ENCODE measurements at places on chromosomes 5 and 9.

DNA sequence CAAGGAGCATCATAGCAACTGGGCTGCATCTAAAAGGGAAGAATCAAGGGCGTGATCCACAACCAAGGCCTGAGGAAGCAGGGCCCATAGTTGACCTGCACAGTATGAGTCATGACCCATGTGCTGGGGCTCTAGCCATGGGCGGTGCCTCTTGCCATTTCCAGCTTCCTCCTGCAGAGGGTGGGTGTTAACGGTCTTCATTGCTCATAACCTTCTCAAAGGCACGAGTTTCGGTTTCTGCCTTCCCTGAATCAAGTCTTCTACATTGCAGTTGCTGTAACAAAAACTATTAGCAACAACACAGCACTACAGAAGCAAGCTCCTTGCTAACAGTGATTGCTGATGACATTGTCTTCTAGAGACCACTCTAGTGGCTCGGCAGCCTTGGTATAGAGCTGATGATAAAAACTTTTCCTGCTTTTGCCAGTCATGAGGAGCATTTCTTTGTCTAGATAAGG, 66.9 kb downstream of the CTSL start:
- peak; percentile 28 for DNase-seq

DNA sequence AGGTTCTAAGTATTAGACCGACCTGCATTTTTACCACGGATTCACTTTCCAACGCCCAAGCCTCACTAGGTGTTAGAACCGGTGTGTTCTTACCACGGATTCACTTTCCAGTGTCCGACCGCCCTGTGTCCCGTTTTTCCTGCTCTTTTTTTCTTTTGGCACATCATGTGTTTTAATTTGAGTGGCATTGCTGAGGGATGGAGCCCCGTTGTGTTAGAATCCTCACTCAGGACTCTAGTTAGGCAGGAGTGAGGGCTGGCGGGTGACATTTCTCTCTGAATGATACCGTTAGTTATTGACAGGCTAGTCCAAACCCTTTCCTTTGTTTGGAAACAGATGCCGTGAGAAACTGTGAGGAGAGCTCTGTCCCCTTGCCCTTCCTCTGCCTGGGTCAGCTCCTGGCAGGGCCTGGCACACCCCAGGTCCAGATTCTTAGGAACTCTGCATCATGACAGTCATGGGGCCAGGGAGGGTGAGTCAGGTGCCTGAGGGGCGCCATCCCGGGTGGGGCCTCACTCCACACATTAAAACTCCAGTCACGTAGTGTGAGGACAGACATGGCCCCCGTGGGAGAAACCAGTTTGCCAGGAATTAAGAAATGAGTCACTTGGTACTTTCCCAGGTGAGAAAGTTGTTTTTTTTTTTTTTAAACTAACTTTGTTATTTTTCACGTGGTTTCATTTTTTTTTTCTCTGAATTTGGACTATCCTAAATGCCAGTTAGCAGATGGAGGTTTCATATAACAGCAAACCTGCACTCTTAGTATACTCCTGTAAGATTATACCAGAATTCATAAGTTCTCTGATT, 15.8 kb downstream of the EXOC3 start:
- DNase-seq, result peak; percentile 46

GRCh38 chr5:137498301-137498735, 808 bp downstream of the SPOCK1 start:
- DNase-seq, result no peak

- no peak for DNase-seq
Measured at GRCh38 chr5:56019306-56020272, 24.8 kb upstream of the IL6ST start.

GRCh38 chr5:176355400-176356178, 6.0 kb downstream of the KIAA1191 start:
- no peak for DNase-seq

- no peak for DNase-seq
Measured at GRCh38 chr5:143448518-143448917, 45.0 kb upstream of the NR3C1 start.

GRCh38 chr9:37066139-37066725, 32.2 kb upstream of the PAX5 start:
- DNase-seq, result no peak

DNA sequence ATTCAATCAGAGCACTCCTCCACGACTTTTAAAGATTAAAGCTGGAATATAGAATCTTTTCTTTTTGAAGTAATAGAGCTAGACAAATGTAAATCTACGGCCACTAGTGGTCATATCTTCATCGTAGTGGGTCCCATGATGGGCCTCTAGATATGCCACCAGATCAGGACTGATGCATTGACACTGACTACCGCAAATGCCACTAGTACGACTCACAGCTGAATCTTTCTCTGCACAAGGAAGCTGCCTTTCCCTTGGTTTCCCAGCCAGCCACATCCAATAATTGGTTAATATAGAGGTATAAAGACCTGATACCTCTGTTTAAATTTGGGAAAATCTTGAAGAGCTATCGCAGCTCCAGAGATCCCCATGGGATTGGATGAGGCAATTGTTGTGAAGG, 37.8 kb upstream of the ADRB2 start:
- DNase-seq, result no peak

GRCh38 chr9:129305246-129305645, 127.2 kb upstream of the IER5L start:
- no peak for DNase-seq

DNA sequence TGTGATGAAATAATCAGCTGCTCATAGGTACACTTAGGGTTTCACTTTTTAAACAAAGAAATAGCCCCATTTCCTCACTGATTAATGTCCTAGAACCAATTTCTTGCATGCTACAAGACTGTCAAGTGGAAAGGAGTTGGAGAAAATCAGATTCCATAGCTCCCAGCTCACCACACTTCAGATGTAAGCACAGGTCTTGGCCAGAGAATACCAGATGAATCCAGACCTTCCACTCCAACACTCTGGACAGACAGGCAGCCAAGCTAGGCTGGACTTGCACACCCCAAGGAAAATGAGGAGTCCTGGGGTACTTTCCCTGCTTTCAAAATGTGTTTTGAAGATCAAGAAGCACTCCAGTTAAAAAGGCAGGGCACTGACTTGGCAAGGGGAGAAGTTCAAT, 68.5 kb downstream of the KLHL3 start:
- DNase-seq, result no peak

- DNase-seq, result no peak
Measured at GRCh38 chr9:129806061-129806460, 3.1 kb downstream of the TOR1B start.

DNA sequence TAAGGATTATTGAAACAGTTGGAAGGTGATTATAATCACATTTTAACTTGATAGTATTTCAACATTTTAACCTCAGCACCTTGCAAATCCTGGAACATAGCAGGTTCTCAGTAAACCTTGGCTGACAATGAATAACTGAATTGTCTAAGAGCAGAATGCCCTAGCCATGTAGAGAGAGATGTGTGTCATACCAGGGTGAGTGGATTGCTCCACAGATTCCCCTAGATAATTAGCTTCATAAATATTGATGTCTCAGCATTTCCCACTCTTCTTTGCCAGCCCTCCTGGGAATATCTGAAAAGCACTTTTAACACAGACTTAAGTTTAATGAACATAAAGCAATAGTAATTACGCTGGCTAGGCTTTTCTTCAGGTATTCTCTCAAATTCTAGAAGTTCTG, 363.5 kb downstream of the MAN2A1 start:
- DNase-seq, result no peak

DNA sequence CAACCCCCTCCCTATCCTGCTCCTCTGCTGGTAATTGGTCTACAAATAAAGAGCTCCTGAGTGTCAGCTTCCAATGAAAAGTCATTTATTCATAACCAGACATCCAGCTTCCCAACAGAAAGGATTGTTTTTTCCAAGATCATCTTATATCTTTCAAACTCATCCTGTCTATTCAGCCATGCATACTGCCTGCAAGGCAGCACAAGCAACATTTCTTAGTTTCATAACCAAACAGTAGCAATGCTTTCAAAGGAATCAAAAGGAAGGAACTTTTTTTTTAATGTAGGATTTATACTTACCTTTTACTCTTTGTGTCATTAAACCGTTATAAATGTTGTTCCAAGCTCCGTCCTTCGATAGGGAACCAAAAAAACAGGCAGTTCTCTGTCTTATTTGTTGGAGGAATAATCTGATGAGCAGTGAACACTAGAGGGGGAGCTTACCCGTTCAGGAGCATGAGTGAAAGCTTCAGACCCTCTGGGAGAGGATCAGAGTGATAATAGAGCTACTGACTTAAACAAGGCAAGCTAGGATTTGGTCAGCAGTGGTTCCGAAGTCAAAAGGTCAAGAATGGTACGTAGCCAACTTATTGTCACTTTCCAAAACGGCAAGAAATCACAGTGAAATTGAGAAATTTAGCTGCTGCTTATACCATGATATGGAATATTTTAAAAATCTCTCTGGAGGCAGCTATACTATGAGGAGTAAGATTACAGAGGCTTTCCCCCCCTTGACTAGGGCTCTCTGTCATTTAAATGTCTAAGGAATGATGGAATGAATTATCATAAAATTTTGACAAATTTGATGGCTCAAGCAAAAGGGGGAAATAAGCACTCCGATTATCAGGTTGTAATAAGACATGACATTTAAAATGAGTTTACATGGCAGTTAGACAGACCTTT, 892.9 kb downstream of the NR2F1-AS1 start:
- no peak for DNase-seq

DNA sequence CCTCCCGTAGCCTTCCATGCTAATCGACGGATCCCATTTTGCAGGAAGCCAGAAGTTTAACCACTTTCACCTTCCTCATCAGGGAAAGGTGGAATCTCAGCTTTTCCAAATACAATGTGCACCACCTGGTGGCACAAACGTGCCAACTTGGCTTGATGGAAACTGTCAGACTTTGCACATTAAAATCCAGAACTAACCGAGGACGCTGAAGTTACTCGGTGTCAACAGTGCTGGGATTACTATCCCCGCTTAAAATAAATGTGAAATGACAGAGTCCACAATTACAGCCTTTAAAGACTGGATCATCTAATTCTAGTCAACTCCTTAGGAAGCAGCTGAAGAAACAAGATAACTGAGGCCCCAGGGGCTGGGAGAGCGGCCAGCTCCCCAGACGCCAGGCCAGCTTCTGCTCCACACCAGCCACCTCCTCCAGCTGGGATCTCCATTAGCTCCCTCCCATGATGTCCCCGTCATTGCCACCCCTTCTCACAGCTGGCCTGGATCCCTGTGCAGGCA, 50.1 kb upstream of the RETREG1 start:
- DNase-seq, result no peak

DNA sequence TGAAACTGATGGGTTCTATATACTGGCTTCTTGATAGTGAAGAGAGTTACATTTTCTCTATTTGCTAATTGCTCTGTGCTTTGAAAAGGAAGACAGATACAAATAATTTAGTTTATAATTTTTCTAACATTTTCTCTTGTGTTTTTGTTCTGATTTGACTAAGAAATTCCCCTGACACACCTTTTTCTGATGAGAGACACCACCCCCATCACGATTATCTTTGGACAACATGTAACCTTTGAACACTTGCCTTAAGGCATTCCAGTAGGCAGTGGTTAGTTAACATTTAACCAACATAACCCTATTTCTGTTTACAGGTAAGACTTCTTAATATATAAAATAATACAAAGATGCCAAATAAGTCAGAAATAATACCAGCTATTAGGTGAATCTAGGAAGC, 4.1 kb upstream of the PTBP3 start:
- no peak for DNase-seq

GRCh38 chr5:150353032-150353675, 4.3 kb upstream of the TCOF1 start:
- no peak for DNase-seq

DNA sequence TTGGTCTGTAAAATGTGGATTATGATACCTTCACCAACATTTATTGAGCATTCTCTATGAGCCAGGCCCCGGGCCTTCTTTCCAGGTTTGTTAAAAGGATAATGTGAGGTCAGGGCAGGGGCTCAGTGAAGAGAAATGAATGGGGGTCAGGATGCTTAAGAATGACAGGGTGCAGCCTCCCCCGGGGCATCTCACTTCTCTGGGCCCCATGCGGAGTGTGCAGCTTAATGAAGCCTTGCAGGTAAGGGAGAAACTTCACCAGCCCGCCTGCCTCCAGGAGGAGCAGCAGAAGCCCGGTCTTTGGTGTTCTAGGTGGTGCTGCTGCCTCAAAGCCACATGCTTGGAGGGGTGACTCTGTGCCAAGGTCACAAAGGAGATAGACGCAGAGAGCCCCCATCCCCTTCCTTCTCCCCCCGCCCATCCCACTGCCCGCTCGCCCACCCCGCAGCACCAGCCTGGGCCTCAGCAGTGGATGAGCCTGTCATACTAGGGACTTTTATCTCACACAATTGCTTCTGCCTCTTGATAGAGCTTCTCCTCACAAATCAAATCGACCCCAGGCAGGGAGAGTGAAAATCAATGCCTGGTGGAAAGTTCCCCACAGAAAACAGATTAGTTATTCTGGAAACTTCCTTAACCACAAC, 244.8 kb downstream of the PBX3 start:
- DNase-seq, result no peak

DNA sequence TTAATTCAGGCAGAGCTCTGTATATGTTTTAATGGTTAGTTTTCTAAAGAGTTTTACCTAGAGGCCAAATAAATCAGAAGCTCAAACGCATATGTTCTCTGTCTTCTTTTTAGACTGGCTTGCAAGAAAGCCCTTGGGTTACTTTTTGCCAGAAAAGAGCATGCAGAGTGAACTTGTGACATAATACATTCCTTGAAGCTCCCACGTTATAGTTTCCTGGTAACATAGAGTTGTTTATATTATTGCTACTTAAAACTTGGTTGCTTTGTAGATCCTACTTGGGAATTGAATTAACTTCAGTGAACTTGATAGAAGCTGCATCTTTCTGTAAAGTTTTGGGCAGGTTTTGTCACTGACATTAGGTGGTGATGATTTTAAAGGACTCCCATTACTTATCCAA, 102.9 kb downstream of the C9orf152 start:
- DNase-seq, result no peak

DNA sequence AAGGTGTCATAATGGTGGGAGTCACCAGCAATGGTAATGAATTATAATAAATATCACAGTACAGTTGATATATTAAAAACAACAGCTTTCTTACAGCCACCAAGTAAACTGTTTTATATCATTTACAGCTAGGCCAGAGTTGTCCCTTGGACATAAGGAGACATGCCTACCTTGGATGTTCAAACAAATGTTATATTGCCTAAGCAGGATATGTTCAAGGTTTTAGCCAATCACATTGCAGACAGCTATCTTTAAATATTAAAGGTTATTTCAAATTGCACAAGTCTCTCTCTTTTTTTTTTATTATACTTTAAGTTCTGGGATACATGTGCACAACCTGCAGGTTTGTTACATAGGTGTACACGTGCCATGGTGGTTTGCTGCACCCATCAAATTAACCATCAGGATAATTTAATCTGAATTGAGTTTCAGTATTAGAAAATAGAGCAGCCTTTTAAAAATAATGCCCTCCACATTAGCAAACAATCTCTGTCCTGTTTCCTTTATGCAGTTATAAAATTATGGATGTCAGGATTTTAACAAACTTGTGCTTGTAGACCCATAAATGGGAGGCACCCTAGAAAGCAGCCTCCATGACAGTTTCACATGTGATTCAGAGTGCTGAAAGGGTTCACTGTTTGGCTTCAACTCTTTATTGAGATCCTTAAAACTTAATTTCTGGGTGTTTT, 340.7 kb downstream of the ARRDC3 start:
- DNase-seq, result no peak

GRCh38 chr9:109264877-109265587, 55.8 kb downstream of the EPB41L4B start:
- DNase-seq, result no peak
